ENCODE measurements at places on chromosomes 12 and 14.

DNA sequence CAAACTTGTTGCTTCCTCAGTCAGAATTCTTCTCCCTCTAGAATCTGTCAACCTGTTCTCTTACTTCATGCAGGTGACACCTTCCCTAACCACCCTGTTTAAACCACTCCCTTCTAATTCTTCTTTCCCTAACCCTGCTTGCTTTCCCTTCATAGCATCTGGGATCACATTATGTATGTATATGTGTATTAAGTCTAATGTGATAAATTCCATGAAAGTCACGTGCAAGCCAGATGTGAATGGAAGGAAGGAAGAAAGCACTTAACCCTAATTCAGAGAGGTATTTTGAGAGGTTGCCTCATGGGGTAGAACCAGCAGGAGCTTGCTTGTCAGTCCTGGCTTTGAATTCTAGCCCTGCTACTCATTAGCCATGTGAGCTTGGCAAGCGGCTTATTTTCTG, 340.0 kb downstream of the TRHDE start:
- no peak for DNase-seq

DNA sequence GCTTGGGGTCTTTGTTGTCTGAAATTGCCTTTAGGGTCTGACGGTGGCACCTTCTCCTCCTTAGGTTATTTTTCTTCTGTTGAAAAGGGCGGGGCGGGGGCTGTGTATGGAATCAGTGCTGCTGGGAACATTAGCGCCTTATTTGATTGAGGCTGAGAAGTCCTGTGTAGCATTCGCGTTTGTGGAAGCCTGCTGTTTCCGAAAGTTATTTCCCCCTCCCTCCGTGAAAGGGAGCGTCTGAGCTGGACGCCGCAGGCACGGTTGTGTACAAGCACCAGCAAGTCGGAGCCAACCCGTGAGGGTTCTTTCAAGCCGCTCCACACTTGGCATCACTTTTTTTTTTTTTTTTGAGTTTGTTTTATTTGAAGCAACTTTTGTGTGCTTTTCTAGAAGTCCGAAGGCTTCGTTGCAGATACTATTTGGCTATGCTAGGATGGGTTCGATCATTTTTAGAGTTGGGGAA, 1.1 kb downstream of the SYNE2 start:
- DNase-seq: peak; percentile 49

DNA sequence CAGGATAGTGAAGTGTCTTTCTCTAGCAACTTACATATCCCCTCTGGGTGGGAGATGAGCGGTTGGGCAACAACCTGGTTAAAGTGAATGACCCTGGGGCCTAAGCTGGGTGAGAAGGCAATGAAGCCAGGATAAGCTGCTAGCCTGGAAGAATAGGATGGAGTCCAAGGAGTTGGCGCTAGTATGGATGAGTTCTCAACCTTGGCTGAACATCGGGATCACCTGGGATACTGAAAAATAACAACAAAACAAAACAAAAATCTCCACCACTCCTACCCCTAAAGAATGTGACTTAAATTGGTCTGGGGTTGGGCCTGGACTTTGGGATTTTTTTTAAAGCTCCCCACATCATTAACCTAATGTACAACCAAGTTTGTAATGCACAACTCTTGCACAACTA, 4.8 kb upstream of the RPS6KA5 start:
- DNase-seq: no peak

- DNase-seq: no peak
Observed at GRCh38 chr14:62745496-62745895, 299.8 kb downstream of the KCNH5 start.

GRCh38 chr12:96155781-96156180, 38.4 kb upstream of the ELK3 start:
- DNase-seq: no peak

GRCh38 chr12:4433745-4434058, 11.9 kb downstream of the FGF6 start:
- DNase-seq: no peak

DNA sequence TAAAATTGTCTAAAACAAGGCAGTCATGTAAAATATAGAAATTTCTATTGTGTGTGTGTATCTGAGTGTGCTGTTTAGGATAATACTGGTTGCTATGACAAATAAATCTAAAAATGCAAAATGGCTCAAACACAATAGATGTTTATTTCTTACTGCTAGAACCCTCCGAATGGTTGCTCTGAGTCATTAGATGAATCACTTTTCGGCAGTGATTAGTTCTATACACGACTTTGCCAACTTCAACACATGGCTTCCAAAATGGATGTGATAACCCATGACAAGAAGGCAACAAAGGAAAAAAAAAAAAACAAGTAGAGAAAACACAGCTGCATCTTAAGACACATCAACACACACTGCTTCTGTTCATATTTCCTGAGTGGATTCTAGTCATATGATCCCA, 729.2 kb downstream of the AACS start:
- no peak for DNase-seq

DNA sequence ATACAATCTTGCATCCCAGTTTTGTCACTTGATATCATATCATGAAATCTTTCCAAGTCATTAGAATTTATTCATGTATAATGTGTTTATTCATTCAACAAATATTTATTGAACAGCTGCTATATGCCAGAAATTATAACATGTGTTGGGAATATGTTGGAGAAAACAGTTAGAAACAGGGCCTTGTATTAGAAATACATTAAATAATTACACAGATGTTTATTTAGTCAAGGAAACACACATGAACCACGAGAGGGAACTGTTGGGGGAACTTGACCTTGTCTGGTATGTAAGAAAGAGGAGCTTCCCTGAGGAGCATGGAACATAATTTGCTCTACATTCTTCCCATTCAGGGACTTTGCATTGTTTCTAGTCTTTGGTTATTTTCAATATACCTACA, 191.7 kb upstream of the FRMD6 start:
- no peak for DNase-seq

- peak; percentile 11 for DNase-seq
Observed at GRCh38 chr14:58171090-58171489, 19.1 kb upstream of the ARMH4 start.

- DNase-seq: no peak
Observed at GRCh38 chr14:61638595-61639387, 56.5 kb upstream of the HIF1A start.

Data from CD4-positive, alpha-beta T cell (primary cell).